Activated T-cell treated with anti-CD3 and anti-CD28 coated beads, Interleukin-2, amount 50 U/mL, for 72 hours (primary cell): ENCODE measurements at places on chromosomes 16 and 17. TPM values are rescaled to one million over a fixed set of nuclear protein-coding genes. Genes with fewer than 3 reads are reported as not detected.

The CCL11 gene
- not detected for total RNA-seq

The KRTAP4-11 gene
- total RNA-seq: not detected

GRCh38 chr17:6420173-6420641 lies 14.7 kb downstream of the AIPL1 start:
- H3K27ac ChIP-seq: no peak overlapping the region
- peaks cover 28% of the 10 kb centered on the region for H3K27me3 ChIP-seq
- peaks cover 8% of the 10 kb centered on the region for H3K4me1 ChIP-seq
- peak; percentile 19 for DNase-seq
- no peaks in the 10 kb centered on the region for H3K36me3 ChIP-seq
- no peak overlapping the region for H3K4me3 ChIP-seq

The CBX8 gene
- total RNA-seq: 7.2 TPM

GRCh38 chr16:68144008-68144407 lies 58.8 kb downstream of the NFATC3 start:
- peaks cover 37% of the 10 kb centered on the region for H3K4me1 ChIP-seq
- no peaks in the 10 kb centered on the region for H3K27me3 ChIP-seq
- H3K4me3 ChIP-seq: no peak overlapping the region

GRCh38 chr16:89575247-89576152 lies at the start of gene CPNE7:
Gene CPNE7, plus strand, starts transcription at chr16:89575758. Its CDS starts 140 bp downstream, at chr16:89575898.
- H3K4me1 ChIP-seq: no peaks in the 10 kb centered on the region
- H3K36me3 ChIP-seq: no peaks in the 10 kb centered on the region
- H3K27ac ChIP-seq: no peak within 1 kb of the TSS
- peak within 1 kb of the TSS; percentile 74 for H3K4me3 ChIP-seq
- peaks cover 8% of the 10 kb centered on the region for H3K27me3 ChIP-seq

DNA sequence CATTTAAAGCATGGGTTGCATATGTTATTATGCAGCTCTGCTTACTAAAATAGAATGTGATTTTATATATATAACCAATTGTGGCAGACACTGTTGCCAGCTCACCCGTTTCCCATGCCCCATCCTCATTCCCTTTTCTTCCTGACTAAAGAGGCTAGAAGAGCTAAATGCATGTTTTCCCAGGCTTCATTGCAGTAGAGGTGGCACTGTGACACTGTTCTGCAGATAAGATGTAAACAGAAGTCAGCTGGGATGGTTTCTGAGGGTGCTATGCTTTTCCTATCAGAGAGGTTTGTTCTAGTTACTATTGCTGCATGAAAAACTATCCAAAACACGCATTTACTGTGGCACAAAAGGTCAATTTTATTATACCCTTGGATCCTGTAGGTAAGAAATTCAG lies 5.7 kb upstream of the TOB1 start:
- no peaks in the 10 kb centered on the region for H3K36me3 ChIP-seq
- H3K27me3 ChIP-seq: no peaks in the 10 kb centered on the region
- H3K27ac ChIP-seq: no peak overlapping the region

The ABCA10 gene
- 2.1 TPM for total RNA-seq

- no peak overlapping the region for H3K4me3 ChIP-seq
- no peak for DNase-seq
- H3K4me1 ChIP-seq: peaks cover 39% of the 10 kb centered on the region
- H3K27ac ChIP-seq: no peak overlapping the region
These were observed 1.2 kb downstream of the ZACN start for GRCh38 chr17:76079956-76080767.

DNA sequence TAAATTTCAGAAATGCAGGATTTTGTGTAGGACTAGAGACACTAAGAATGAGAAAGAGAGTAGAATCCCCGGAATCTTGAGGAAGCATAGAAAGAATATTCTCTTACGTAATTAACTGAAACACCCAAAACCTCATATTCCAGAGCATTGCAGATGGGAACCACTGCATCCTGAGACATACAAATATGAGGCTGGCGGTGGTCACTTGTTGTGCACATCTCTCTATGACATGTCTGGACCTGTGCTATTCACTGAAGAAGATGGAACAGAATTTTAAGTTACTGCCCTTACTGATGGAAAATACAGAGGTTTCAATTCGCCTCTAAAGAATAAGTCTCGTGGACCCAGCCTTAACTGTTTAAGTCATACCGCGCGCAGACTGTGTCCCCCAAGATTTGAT lies 806 bp downstream of the RAD51C start:
- no peaks in the 10 kb centered on the region for H3K27me3 ChIP-seq
- peaks cover 13% of the 10 kb centered on the region for H3K36me3 ChIP-seq
- peak overlapping the region; percentile 97 for H3K27ac ChIP-seq
- DNase-seq: no peak
- H3K4me3 ChIP-seq: peak overlapping the region; percentile 98
- H3K4me1 ChIP-seq: peaks cover 40% of the 10 kb centered on the region

GRCh38 chr17:3843935-3844516 lies 2.0 kb downstream of the NCBP3 start:
- DNase-seq: peak; percentile 52
- H3K4me1 ChIP-seq: peaks cover 36% of the 10 kb centered on the region
- no peaks in the 10 kb centered on the region for H3K27me3 ChIP-seq
- H3K4me3 ChIP-seq: peak overlapping the region; percentile 94
- H3K36me3 ChIP-seq: peaks cover 10% of the 10 kb centered on the region

GRCh38 chr16:22926105-22926751 lies 112.3 kb downstream of the HS3ST2 start:
- peaks cover 16% of the 10 kb centered on the region for H3K27me3 ChIP-seq
- H3K4me3 ChIP-seq: no peak overlapping the region
- no peaks in the 10 kb centered on the region for H3K36me3 ChIP-seq

The TIGD7 gene
- total RNA-seq: 10.3 TPM

GRCh38 chr17:27283060-27283459 lies 10.9 kb upstream of the WSB1 start:
- H3K27ac ChIP-seq: no peak overlapping the region
- H3K4me1 ChIP-seq: no peaks in the 10 kb centered on the region
- no peak for DNase-seq
- H3K36me3 ChIP-seq: no peaks in the 10 kb centered on the region

The OTOA gene
- 0.43 TPM for total RNA-seq

The TMEM92 gene
- total RNA-seq: not detected

The SIAH1 gene
- total RNA-seq: 28.2 TPM

The STAC2 gene
- total RNA-seq: not detected

DNA sequence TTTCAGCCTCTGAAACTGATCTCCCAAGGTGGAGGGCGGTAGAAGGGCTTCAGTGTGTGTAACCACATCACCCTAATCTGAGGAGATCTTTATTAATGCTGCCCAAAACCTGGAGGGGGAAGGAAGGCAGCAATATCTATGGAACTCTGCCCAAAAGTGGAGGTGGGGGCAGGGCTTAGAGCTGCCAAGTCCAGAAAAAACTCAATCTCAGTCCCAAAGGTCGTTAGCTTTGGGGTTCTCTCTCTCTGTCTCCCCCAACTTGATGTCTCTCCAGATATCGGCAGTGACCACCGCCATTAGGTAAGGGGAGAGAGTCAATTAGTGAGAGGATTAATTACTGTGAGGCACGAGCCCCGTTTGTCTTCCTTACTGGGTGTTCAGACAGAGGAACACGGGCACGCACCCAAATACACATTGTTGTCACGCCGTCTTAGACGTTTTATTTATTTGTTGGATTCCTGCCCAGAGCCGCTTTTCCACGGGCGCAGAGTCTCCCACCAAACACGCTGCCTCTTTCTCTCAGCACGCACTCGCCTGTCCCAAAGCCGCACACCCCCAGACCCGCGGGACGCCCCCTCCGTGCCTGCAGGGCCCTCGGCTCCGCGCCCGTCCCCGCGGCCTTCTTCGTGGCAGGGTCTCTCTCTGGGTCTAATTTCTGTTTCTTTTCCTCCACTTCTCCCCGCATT lies 5.4 kb upstream of the LHX1 start:
- H3K27ac ChIP-seq: peak overlapping the region; percentile 4
- no peaks in the 10 kb centered on the region for H3K36me3 ChIP-seq
- peak overlapping the region; percentile 82 for H3K4me3 ChIP-seq
- DNase-seq: no peak

GRCh38 chr17:79834565-79835469 lies 4.4 kb downstream of the CBX4 start:
- H3K36me3 ChIP-seq: peaks cover 5% of the 10 kb centered on the region
- H3K4me1 ChIP-seq: peaks cover 25% of the 10 kb centered on the region
- H3K27ac ChIP-seq: no peak overlapping the region
- no peak overlapping the region for H3K4me3 ChIP-seq

DNA sequence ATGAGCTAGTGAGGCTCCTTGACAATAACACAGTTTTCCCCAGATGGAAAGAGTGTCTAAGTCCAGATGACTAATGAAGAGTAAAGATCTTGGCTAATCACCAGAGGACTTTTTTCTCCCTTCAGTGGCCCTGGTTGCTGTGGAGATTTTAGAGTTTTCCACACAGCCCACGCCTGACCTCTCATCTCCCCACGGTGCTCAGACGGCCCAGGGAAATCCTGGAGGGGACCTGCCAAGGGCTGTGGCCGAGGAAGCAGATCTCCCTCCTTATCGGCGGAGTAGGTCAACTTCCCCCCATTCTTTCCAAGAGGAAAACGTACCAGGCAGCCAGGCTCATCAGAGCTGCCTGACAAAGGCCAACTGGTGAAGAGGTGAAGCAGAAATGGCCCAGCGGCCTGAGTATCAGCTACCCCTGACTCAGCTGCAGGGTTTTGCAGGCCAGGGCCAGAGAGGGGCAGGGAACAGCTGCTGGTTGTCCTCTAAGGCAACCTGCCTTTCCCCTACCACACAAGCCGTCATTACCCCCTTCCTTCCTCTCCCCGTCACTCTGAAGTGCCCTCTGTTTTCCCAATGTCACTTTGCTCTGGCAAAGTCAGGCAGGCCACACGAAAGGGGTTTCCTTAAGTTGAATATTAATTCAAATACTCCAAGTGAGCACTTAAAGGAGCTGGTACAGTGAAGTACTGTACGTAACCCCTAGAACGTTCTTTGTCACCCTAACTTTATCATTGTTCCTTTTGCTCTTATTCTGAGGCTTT lies 140.2 kb upstream of the ADAMTS18 start:
- no peaks in the 10 kb centered on the region for H3K4me1 ChIP-seq
- H3K36me3 ChIP-seq: no peaks in the 10 kb centered on the region
- no peak for DNase-seq

DNA sequence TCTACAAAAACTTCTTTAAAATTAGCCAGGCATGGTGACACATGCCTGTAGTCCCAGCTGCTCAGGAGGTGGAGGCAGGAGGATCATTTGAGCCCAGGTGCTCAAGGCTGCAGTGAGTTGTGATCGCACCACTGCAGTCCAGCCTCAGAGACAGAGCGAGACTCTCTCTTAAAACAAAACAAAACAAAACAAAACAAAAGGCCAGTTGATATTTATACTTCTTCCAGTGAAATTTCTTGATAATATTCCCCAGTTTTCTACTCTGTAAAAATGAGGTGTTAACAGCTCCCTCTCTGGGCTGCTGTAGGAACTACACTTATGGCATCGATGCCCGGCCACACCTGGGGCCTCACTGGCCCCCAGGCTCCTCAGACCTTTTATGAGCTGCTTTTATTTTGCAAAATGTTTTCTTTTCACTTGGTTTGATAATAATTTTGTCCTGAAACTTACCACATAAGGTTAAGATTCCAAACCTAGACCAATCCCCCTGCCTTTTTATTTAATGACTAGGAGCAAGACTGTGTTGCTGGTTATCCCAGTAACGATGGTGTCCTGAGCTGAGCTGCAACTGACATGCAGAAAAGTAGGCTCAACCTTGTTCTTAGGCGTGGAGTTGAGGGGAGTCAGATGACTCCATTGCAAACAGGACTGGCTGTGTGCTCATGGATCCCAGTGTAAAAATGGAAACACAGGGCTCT lies 17.6 kb downstream of the MAPK8IP3 start:
- H3K27ac ChIP-seq: peak overlapping the region; percentile 28
- H3K27me3 ChIP-seq: no peaks in the 10 kb centered on the region
- peaks cover 37% of the 10 kb centered on the region for H3K4me1 ChIP-seq
- H3K4me3 ChIP-seq: peak overlapping the region; percentile 10

DNA sequence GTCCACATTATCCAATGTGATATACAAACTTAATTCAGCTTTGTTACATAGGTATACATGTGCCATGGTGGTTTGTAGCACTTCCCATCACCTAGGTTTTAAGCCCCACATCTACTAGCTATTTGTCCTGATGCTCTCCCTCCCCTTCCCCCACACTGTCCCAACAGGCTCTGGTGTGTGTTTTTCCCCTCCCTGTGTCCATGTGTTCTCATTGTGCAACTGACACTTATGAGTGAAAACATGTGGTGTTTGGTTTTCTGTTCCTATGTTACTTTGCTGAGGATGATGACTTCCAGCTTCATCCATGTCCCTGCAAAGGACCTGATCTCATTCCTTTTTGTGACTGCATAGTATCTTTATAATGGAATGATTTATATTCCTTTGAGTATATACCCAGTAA lies 196.7 kb downstream of the CDH11 start:
- no peaks in the 10 kb centered on the region for H3K4me1 ChIP-seq
- peaks cover 3% of the 10 kb centered on the region for H3K36me3 ChIP-seq
- DNase-seq: no peak
- no peaks in the 10 kb centered on the region for H3K27me3 ChIP-seq
- no peak overlapping the region for H3K27ac ChIP-seq

- DNase-seq: no peak
- H3K4me3 ChIP-seq: no peak overlapping the region
- H3K27ac ChIP-seq: no peak overlapping the region
- H3K4me1 ChIP-seq: no peaks in the 10 kb centered on the region
- H3K36me3 ChIP-seq: no peaks in the 10 kb centered on the region
- H3K27me3 ChIP-seq: no peaks in the 10 kb centered on the region
These were observed 441.6 kb downstream of the HAPSTR1 start for GRCh38 chr16:9533042-9533441.

- peaks cover 12% of the 10 kb centered on the region for H3K27me3 ChIP-seq
- no peaks in the 10 kb centered on the region for H3K36me3 ChIP-seq
- no peak overlapping the region for H3K4me3 ChIP-seq
These were observed 15.4 kb upstream of the HSBP1 start for GRCh38 chr16:83792391-83792790.

The SLC47A1 gene
- total RNA-seq: 1.5 TPM

The NFE2L1 gene
- total RNA-seq: 214 TPM

GRCh38 chr16:88471575-88471974 lies 18.5 kb downstream of the ZFPM1 start:
- peaks cover 28% of the 10 kb centered on the region for H3K4me1 ChIP-seq
- H3K4me3 ChIP-seq: no peak overlapping the region
- no peaks in the 10 kb centered on the region for H3K36me3 ChIP-seq
- DNase-seq: no peak

The KRTAP9-2 gene
- total RNA-seq: not detected

DNA sequence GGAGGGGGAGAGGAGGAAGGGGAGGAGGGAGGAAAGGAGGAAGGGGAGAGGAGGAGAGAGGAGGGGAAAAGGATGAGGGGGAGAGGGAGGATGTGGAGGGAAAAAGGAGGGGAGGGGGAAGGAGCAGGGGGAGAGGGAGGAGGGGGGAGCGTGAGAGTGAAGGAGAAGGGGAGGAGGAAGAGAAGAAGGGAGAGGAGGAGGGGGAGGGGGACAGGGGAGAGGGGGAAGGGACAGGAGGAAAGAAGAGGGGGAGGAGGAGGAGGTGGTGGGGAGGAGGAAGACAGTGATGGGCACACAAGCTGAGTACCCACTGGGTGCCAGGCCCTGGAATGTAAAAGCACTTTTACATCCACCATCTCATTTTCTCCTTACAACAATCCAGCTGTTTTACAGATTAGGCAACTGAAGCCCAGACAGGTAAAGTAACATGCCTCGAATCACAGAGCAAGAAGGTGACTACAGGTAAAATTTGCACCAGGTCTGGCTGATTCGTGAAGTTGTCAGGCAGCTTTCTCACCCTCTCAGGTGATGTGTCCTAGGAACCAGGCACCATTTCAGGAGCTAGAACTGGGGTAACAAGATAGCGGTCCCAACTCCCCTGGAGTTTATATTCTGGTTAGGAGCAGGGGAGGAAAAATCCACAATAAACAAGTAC lies 10.0 kb upstream of the LITAF start:
- H3K36me3 ChIP-seq: no peaks in the 10 kb centered on the region
- peaks cover 16% of the 10 kb centered on the region for H3K4me1 ChIP-seq
- no peaks in the 10 kb centered on the region for H3K27me3 ChIP-seq
- no peak overlapping the region for H3K4me3 ChIP-seq

The MVP gene
- total RNA-seq: 161 TPM

GRCh38 chr17:74204474-74204873 lies 996 bp downstream of the RPL38 start:
- peaks cover 15% of the 10 kb centered on the region for H3K27me3 ChIP-seq
- H3K4me3 ChIP-seq: peak overlapping the region; percentile 99
- DNase-seq: no peak
- H3K36me3 ChIP-seq: peaks cover 21% of the 10 kb centered on the region
- peak overlapping the region; percentile 89 for H3K27ac ChIP-seq
